ENCODE measurements at places on chromosomes 7 and 10. TPM values are rescaled to one million over a fixed set of nuclear protein-coding genes. Genes with fewer than 3 reads are reported as not detected.

DNA sequence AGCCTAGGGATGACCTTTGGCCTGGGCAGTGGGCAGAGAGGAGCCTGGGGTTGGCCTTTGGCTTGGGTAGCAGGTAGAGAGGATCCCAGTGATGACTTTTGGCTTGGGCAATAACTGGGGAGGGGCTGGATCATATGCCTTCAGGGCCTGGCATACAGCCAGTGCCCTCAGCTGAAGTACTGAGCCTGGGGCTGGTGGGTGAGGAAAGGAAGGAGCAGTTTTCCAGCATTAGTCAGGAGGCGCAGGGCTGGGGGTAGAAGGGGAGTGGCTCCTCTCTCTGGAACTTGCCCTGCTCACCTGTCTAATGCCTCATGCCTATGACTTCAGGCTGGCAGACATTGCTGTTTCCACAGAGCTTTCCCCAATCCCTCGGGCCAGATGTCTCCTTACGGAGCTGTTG, 15.2 kb upstream of the COMTD1 start:
- DNase-seq = no peak

- DNase-seq = no peak
These were observed 489.1 kb upstream of the CELF2 start for GRCh38 chr10:10528563-10528910.

CCL24 gene
- total RNA-seq = not detected

DNA sequence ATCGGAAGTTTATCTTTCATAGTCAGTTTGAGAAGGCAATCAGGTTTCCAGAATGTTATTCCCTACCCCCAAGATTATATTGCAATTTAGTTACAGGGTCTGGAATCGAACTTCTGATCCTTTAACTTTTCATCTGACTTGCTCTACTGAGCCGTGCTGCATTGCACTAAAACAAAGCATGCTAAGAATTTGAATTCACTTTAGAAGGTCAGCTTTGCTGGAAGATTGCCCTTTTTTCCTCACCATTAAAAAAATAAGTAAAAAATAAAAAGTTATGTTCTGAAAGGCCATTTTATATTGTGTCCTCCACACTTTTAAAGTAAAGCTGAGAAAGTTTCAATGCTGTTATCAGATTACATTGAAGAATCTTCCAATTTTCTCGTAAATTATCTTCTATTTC, 388.8 kb upstream of the PHF14 start:
- no peak for DNase-seq

- no peak for DNase-seq
These were observed 38.2 kb downstream of the HTRA1 start for GRCh38 chr10:122499491-122499941.

CDH23 gene
- total RNA-seq = 14.1 TPM

GRCh38 chr7:95863-96260, 96.5 kb upstream of the FAM20C start:
- DNase-seq = no peak

FGF8 gene
- total RNA-seq = not detected

RBAK gene
- 17.8 TPM for total RNA-seq

- no peak for DNase-seq
These were observed 778.3 kb upstream of the SORCS1 start for GRCh38 chr10:107942826-107943225.

KCNH2 gene
- 2.2 TPM for total RNA-seq

DNA sequence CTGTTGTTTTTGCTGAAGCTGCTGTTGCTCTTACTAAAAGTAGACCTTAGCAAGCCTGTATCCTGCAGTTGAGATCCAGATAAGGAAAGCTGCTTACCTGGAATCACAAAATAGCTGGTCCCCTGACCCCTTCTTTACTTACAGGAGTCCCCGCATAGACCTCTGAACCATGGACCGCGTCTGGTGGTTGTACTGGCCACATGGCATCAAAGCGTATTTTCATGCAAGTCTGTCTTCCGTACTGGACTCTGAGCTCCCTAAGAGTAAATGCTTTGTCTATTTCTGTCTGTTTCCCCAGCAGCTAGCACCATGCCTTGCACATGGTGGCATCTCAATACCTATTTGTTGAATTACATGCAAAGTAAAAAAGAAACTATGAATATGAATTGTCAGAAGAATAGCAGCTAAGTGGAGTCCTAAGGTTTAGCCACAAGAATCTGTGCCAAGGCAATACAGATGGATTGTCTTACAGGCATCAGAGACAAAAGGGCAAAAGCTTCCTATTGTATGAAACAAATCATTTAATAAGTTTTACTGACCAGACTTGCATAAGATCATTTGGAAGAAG, 159.2 kb downstream of the PAXIP1 start:
- no peak for DNase-seq

DNA sequence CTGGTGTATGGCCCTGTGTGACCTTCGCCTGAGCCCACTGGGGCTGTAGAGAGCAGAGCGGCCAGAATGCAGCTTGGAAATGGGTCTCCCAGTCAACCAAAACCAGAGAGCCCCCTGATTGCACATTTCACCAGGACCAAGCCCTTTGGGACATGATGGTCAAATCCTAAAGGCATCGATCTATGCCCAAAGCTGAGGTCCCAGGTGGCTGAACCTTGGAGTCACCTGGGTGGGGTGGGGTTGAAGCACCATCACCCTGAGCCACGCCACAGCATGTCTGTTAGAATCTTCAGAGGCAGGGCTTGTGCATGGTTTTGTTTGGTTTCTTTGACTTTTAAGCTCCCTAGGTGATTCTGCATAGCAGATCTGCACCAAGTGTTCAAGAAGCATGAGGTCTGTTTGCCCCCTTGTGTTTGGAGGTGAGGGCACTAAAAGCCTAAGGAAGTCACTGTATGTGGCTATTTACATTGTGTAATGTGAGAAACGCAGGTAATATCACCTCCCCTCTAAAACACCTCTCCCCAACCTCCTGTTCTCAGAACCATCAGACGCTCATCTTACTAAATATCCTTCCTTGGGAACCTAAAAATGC, 9.6 kb downstream of the PKD1L1 start:
- no peak for DNase-seq

GRCh38 chr7:158044482-158044823, 543.2 kb downstream of the PTPRN2 start:
- DNase-seq = no peak

DNA sequence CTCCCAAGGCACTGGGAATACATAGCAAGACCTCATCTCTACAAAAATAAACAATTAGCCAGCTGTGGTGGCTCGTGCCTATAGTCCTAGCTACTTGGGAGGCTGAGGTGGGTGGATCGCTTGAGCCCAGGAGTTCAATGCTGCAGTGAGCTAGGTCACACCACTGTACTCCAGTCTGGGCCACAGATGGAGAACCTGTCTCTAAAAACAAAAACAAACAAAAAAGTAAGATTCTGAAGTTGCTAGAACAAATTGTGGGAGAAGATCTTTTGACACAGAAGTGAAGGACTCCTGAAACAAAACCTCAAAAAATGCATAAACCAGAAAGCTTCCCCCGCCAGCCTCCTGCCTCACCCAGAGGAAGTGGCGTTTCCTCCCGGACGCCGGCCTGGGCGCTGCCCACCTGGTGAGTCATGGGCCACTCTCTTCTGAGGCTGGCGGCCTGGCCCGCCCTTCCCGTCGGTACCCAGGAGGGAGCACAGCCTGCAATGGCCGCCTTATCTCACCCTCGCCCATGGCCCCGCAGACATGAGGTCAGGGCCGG, 25.4 kb upstream of the ELN start:
- no peak for DNase-seq

GRCh38 chr7:131935180-131935579, 378.8 kb upstream of the PODXL start:
- DNase-seq = no peak

DNA sequence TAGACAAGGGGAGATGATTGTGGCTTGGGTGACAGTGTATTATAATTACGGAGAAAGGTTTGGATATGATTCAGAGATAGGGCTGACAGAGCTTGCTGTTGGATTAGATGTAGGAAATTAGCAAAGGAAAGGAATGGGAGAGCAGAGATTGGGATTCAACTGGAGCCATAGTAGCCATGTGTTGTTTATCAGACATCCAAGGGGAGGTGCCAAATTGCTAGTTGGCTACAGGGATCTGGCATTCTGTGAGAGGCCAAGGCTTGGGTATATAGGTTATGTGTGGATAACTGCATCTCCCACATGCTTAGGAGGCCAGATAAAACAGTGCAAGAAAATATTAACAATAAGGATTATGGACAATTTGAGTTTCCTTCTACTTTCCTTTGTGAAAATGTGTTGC, 34.9 kb downstream of the CSGALNACT2 start:
- DNase-seq = no peak

- DNase-seq = no peak
These were observed 127.5 kb downstream of the RSU1 start for GRCh38 chr10:16689696-16690095.

- DNase-seq = no peak
These were observed 43.9 kb upstream of the GPAM start for GRCh38 chr10:112227331-112227987.

GRCh38 chr7:17185690-17186070, 112.8 kb upstream of the AHR start:
- no peak for DNase-seq

- DNase-seq = no peak
These were observed 461.2 kb upstream of the VSTM2A start for GRCh38 chr7:54080971-54081370.

EPDR1 gene
- 0.43 TPM for total RNA-seq

GRCh38 chr7:121401896-121402295, 5.8 kb upstream of the FAM3C start:
- no peak for DNase-seq

GRCh38 chr10:71984126-71984808, 20.1 kb downstream of the CHST3 start:
- no peak for DNase-seq

- DNase-seq = no peak
These were observed 34.7 kb downstream of the GRIFIN start for GRCh38 chr7:2441430-2442058.

DNA sequence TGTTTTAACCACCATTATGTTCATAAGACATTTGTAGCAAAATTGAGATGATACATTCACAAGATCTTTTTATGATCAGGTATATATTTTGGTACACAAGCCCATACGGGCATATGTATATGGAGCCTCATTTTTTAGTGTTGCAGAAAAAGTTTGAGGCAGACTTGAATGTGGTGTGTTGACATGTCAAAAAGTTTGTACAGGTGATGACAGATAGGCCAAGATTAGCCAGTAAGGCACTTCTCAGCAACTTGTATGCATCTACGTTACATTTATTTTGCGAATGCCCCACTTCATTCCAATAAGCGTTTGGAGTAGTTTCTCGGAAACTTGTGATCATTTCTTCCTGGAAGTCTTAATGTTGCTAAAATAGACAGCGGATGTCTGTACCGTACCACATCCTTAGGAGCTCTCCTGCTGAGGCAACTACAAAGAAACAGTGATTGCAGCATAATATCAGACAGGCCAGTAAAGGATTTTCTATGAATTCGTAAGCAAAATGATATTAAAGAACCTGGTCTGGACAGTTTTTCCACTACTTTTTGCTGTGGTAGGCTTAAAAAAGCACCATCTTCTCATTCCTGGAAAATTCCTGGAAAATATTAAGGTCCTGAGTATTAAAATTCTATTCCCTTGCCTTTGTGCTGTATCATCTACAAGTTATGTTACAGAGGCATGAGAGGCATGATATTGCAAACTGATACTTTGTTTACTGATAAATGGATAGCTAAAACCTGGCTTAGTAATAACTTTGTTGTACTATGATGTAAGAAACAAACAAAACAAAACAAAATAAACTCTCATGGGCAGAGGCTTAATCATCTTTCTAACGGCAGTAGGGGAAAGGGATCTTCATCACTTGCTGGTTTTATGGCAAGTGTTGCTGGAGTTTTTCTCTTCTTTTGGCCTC, 153.6 kb downstream of the HDAC9 start:
- no peak for DNase-seq

ACSL5 gene
- 30.3 TPM for total RNA-seq

GRCh38 chr10:132506711-132507408, 30.7 kb upstream of the INPP5A start:
- no peak for DNase-seq

- no peak for DNase-seq
These were observed 64.0 kb downstream of the ELFN1 start for GRCh38 chr7:1733908-1734730.

DNA sequence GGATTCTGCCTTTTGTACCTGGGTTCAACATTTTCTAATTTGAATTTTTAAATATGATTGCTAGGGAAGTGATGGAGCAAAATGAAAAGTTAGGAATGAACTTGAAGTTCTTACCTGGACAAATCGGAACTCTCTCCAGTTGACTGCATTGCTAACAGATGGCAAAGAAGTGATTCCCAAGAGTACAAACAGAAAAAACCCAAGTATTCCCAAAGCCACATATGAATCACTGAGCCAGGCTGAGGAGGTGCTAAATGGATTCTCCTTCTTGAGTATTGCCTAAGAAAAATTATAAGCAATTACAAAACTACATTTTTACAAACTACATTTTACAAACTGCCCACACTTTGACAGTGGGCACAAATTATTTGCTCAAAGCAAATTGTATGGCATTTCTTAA, 25.9 kb downstream of the STEAP4 start:
- no peak for DNase-seq

AMPH gene
- total RNA-seq = not detected

TRIM56 gene
- 72.3 TPM for total RNA-seq

MARVELD1 gene
- 5.0 TPM for total RNA-seq

GRCh38 chr10:10871352-10871751, 146.3 kb upstream of the CELF2 start:
- no peak for DNase-seq

- DNase-seq = no peak
These were observed 181.7 kb downstream of the CCSER2 start for GRCh38 chr10:84510121-84510520.

- DNase-seq = no peak
These were observed 63.7 kb upstream of the PPIF start for GRCh38 chr10:79283616-79284015.

GRCh38 chr7:131326576-131326975, 1.1 kb upstream of the MKLN1 start:
- DNase-seq = no peak

- DNase-seq = no peak
These were observed 64.5 kb downstream of the MCMBP start for GRCh38 chr10:119807960-119808697.

DNA sequence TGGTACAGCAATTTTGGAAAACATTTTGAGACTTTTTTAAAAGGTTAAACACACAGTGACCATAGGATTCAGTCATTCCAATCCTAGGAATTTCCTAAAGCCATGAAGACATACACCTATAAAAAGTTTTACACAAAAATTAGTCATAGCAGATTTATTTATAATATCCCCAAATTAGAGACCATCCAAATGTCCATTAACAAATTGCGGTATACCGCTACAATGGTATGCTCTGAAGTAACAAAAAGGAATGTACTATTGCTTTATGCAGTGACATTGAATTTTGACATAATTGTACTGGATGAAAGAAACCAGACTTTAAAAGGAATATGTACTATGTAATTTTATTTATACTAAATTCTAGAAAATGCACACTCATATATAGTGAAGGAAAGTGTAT, 362.8 kb downstream of the HGF start:
- DNase-seq = no peak
